ENCODE measurements at places on chromosomes 12 and 14.

DNA sequence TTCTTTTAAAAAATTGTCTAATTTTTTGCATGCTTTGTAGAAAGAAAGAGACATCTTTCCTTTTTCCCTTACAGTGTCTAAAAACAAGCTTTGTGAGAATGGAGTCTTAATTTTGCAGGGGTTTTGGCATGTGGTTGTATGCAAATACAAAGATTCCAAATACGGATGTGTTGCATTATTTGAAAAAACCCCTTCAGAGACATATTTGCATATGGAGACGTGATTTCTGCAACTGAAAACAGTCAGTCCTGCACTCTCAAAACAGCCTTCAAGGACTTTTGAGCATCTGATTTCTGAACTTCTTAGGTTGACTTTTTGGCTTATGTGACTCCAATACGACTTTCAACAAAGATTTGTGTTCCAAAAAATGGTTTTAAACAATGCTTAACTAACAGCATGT lies 7.8 kb downstream of the IRAK3 start:
- DNase-seq = no peak

GRCh38 chr12:104599272-104600035 lies 142.7 kb downstream of the CHST11 start:
- DNase-seq = no peak

GRCh38 chr14:92259613-92260357 lies 63.2 kb upstream of the SLC24A4 start:
- DNase-seq = no peak

DNA sequence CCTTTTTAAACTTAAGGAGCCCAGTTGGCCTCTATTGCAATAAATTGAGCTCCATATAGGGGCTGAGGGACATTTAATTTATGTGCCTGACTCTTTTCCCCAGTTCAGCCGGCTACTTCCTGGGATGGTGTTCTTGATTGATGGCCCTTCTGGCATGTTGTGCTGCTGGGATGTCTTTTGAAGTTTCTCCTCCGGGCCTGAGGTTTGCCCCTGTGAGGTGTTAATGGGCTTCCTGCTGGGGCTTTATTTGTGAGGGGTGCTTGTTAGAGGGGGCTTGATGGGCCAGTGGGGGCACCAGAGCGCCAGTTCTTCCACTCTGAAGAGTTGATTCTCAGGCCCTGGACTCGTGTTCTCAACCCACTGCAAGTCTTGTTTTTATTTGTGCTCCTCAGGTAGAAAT lies 69.6 kb downstream of the CHST11 start:
- DNase-seq = no peak

GRCh38 chr14:52911904-52912303 lies 38.9 kb downstream of the FERMT2 start:
- no peak for DNase-seq

DNA sequence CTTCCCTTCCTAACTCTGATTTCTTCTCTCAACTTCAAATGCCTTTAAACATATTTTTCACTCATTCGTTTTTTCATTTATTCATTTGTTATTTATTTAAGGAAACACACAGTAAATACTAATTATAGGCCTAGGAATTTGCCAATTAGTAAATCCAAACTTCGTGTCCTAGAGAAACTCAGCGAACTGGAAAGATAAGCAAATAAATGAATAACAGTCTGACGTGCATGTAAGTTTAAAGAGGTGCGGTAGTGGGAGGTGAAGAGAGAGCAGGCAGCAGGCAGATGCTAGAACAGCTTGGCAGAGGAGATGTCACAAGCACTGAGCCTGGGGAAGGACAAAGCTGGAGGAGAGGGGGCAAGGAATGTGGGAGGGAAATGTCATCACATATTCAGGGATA lies 228.2 kb downstream of the DPY19L2 start:
- DNase-seq = no peak

DNA sequence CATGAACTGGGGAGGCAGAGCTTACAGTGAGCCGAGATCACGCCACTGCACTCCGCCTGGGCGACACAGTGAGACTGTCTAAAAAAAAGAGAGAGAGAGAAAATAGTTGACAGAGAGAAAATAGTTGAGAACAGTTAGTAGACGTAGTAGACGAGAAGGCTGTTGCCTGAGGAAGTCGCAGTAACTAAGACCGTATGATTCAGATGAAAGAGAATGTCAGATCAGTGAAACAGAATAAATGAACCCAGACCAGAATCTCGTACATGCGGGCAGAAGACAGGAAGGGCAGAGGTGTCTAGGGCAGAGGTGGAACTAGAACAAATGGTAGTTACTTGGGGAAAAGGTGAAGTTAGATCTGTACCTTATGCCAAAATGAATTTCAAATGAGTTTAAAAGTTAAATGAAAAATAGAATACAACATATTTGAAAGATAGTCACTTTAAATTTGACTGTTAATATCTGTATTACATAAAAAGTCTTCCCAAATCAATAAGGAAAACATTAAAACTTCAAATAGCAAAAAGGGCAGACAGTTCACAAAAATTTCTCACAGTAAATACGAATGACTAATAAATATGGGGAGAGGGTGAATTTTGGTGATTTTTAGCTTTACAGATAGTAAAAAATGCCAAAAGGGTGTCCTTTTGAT lies 17.7 kb downstream of the MDM2 start:
- no peak for DNase-seq

GRCh38 chr14:105702275-105702817 lies 176.0 kb downstream of the TMEM121 start:
- DNase-seq = no peak

DNA sequence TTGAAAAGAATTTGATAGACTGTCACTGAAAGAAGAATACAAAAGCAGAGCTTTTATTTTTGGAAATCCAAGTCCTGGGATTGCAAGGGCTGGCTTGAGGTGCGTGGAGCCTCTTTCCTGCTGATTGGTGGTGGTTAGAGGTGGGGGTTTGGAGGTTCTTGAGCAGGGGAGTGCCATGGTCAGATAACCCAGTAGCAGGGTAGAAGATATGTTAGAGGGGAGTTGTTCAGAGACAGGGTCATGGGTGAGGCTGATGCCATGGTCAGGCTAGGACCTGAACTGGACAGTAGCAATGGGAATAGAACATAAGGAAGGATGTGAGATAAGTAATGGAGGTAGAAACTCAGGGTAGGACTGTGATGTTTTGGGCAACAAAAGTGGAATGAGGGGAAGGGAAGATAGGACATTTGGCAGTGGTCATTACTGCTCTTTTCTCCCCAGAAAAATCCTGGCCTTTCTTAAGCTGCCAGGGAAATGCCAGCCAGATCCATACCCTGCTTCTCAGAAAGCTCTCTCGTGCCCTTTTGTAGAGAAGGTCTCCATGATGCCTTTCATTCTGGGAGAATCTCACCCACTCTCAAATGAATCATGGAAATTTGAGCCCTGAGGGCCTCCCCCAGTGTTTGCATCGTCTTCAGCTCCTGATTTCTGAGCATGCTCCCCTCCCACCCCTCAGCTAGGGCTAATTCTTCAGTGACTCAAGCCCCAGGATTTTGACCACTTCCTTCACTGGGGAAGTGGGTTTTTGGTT lies 9.5 kb downstream of the EMP1 start:
- DNase-seq = no peak
